Activated CD4-positive, alpha-beta T cell treated with anti-CD3 and anti-CD28 coated beads, Interleukin-2, amount 10 ng/mL, durations not matched to agents 24 days and 14 days (primary cell): ENCODE measurements at places on chromosomes 4 and X.

DNA sequence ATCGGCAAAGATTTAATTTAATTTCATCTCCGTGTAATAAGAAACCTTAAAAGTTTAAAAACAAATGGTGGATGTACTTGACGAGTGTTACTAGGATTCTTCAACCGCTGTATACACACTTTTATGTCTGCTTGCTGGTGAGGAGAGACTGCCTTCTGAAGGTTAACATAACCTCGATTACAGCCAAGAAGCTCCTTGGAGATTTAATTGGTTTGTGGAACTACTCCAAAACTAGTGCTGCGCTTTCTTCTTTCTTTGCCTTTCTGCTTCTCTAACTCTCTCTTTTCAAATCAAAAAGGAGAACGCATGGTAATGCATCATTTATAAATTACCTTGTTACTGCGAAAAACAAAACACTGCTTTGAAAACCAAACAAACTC, 109.0 kb downstream of the ANTXR2 start:
- no peak for DNase-seq

GRCh38 chr4:51895158-51895557, 52.2 kb downstream of the DCUN1D4 start:
- no peak for DNase-seq

DNA sequence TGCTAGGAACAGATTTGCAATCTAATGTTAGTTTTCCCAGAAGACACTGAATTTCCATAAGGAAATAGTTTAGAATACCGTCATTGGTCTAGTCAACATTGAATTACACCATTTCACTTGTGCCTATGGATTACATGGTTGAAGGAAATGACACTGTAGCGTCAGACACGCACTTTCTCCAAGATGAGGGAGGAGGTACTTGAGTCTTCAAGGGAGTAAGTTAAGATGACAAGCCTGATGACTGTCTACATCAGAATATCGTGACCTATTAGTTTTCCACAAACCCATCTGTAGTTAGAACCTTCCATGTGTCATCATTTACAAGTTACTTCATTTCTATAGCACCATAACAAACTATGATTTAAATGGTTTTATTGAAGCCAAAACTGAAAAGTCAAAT, 153.7 kb downstream of the AMELX start:
- no peak for DNase-seq

GRCh38 chrX:20140420-20140819, 1.2 kb downstream of the EIF1AX start:
- DNase-seq = no peak

GRCh38 chrX:10811111-10811510, 190.7 kb upstream of the MID1 start:
- DNase-seq = no peak

- DNase-seq = no peak
Measured at GRCh38 chr4:131644619-131645018, 1504.5 kb upstream of the PCDH10 start.

DNA sequence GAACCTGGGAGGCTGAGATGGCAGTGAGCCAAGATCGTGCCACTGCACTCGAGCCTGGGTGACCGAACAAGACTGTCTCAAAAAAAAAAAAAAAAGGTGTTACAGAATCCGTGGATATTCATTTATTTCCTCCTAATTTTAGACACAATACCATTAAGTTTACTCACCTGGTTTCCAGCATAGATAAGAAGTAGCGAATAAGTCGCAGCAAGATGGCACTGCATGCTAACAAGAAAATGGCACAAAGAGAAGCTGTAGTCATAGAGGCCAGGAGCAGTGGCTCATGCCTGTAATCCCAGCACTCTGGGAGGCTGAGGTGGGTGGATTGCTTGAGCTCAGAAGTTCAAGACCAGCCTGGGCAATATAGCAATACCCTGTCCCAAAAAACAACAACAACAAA, 17.0 kb upstream of the MOB1B start:
- DNase-seq = no peak

GRCh38 chrX:10040961-10041360, 73.8 kb downstream of the CLDN34 start:
- DNase-seq = no peak

- peak; percentile 34 for DNase-seq
Measured at GRCh38 chr4:1122505-1122904, 9.1 kb upstream of the RNF212 start.

DNA sequence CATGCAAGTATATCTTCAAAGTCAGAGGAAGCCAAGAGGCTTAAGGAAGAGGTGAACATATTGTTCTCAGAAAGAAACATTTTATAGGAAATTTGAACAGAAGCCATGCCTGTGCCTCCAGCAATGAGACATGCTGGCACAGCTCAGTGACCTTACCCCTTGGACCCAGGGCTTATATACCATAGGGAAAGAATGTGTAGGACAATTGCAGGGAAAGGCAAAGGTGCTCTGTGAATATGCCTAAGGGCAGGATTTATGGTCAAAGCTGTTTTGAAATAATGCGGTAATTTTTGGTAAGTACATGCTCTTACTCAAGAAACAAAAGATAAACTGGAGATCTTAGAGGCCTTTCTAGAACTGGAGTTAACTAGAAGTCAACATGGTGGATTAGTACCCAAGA, 568.8 kb downstream of the GRID2 start:
- DNase-seq = no peak

- DNase-seq = peak; percentile 58
Measured at GRCh38 chrX:38627683-38628082, 66.3 kb downstream of the TSPAN7 start.

DNA sequence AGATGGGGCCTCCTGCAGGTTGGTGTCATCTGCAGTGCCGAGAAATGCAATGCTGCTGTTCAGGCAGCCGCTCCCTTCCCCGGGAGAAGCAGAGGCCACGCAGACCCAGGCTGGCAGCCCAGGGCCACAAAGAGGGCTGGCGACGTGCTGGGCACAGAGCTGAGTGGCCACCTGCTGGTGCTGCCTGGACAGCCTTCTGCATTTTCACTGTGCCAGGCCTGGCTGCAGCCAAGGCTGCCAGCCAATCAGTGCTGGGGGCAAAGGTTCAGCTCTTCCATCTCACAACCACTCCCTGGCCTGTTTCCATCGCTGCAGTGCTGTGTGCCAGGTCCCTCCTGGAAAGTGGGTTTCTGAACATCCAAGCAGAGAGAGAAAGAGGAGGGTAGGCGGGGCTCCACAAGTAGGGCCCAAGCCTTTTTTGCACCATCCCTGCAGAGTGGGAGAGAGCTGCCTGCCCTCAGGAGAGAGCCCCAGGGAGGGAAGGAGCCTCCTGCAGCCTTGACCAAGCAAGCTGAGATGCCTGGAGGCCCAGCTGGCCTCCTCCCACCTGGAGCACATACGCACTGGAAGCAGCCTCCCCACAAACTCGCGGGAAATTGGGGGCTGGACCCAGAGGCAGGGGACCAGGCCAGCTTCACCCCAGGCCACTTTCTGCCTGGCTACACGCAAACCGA, 20.1 kb downstream of the ADRA2C start:
- no peak for DNase-seq

- no peak for DNase-seq
Measured at GRCh38 chr4:146632770-146633470, 5.8 kb upstream of the POU4F2 start.

DNA sequence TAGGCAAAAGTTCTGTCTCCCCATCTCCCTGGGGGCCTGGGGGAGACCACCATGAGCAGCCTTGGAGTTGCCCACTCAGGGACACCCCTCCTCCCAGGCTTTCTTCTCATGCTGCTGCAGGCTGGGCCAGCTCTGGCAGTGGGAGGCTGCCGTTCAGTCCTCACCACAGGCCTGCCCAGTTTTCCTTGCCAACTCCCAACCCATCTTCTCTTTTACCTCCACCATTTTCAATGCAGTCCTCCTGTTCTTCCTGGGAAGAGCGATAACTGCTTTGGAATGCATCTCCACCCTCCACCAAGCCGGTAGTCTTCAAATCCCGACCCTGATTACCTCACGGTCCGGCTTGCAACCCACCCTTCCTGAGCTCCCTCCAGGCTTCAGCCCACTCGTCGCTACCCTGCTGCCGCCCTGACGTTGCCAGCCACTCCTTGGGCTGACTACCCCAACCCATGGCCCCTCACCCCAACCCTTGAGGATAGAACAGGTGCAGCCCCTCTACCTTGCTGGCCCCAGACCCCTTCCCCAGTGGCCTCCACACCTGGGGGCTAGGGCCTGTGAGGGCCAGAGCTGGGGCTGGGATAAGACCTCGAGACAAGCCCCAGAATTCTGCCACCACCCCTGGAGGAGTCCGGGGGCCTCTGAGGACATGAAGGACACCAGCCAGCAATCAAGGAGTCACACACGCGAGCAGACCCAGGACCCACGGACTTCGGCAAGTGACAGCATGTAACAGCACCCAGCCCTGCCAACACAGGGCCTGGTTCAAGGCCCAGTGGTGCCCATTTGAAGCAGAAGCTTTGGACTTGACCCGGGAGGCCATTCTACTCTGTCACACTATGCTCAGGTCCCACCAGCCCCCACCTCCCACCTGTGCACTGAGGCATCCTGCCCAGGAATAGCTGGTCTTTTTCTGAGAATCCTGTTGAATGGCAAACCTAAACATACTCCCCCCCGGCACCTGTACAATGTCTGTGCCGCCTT, 9.2 kb downstream of the WDR1 start:
- no peak for DNase-seq

DNA sequence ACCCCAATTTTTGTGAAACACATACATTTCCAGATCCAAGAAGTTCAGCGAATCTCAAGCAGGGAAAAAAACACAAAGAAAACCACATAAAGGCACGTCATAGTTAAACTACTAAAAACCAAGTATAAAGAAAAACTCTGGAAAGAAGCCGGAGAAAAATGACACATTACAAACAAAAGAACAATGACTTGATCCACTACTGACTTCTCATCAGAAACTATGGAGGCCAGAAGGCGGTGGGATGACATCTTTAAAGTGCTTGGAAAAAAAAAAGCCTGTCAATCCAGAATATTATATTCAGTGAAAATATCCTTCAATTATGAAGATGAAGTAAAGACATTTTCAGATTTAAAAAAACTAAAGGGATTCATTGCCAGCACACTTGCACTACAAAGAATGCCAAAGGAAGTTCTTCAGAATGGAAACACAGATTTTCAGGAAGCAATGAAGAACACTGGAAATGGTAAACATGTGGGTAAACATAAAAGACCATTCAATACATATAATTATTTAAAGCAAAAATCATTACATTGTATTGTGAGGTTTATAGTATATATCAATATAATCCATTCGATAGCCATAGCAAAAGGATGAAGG, 32.6 kb upstream of the PPP2R2C start:
- no peak for DNase-seq

DNA sequence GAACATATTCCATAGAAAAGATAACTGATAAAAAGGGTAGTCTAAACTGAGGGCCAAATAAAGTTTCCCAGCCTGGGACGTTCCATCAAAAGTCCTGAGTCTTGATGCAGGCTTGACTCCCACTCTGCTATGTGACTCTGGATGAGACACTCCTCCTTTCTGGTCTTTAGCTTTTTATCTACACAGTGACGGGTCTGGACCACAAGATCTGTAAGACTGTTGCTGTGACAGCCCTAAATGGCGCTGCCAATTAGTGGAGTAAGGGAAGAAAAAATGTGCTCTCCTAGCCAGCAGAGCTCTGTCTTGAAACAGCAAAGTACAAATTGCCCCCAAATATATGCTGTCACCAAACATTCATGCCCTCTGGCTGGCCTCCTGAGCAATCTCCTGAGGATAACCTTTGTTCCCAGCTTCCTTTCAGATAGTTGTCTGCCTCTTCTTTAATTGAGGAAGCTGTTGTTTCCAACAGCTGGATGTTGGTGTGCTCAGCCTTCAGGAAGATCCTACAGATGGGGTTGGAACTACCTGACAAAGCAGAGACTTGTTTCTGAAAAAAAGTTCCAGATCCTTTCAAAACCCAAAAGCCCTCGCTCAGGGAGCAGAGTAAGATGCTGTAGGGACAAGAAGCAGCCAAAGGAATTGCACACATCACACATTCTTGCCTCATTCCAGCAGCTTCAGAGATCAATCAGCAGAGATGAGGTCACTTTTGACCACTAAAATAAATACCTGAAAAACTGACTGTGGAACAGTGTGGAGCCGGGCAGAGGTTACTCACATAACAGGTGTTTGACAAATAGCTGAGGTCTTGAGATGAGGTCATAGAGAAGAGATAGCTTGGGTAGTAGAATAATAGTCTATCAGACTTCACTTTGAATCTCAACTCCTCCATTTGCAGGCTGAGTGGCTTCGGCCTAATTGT, 383.4 kb upstream of the FGF13 start:
- no peak for DNase-seq

- no peak for DNase-seq
Measured at GRCh38 chrX:2517055-2517454, 16.3 kb upstream of the DHRSX start.

DNA sequence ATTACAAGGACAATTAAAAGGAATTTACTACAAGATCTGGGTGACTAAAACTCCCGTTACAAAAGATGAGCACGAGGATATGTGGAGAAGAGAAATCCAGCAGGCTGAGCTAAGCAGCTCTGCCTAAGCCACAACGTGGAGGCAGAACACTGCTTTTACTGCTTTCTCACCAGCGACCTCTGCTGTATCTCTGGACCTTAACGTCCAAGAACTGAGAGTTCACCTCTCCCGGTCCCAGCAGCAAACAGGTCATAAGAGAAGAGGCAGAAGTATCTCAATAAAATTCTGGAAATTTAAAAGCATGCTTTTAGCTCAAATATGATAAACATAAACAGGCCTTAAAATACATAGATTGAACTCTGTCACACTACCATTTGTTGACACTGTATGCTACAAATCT, 81.0 kb downstream of the ADGRA3 start:
- peak; percentile 68 for DNase-seq
